Cardiac muscle cell (in vitro differentiated cells and primary cell): ENCODE measurements at places on chromosomes 5 and 9. TPM values are rescaled to one million over a fixed set of nuclear protein-coding genes. Genes with fewer than 3 reads are reported as not detected.
A peak's percentile ranks its signal among the peaks of the same experiment; 100 is the strongest.

The HSPB3 gene
- total RNA-seq, result 45.4 and 79.4 TPM in 2 replicates

The BBLN gene
- total RNA-seq, result 595 and 729 TPM in 2 replicates

The OR1Q1 gene
- total RNA-seq, result not detected in 2 replicates

The N4BP3 gene
- total RNA-seq, result 11.6 and 13.7 TPM in 2 replicates

DNA sequence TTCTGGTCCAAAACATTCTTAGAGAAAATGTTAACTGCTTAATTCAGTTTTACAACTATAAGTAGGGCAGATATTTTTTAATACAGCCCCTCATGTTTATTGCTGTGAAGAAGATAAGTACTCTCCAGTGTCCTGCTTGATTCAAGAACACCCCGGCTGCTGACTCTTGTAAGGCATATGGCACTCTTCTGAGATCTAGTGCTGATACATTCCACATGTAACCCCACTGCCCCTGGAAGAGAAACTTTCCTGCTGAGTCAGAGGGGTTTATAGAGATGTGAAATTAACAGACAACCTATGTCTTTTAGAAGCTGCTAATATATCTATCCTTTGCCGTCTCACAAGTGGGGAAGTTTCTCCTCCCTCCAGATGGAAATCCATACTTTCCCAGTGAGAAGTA lies 1.0 kb upstream of the MINAR2 start:
- DNase-seq, result no peak

GRCh38 chr9:68704814-68705530 lies at the start of gene PIP5K1B:
TSS of gene PIP5K1B (plus strand) at chr9:68705240. CDS start at chr9:68822615, 117,375 bp downstream.
- DNase-seq, result peak; percentile 87

DNA sequence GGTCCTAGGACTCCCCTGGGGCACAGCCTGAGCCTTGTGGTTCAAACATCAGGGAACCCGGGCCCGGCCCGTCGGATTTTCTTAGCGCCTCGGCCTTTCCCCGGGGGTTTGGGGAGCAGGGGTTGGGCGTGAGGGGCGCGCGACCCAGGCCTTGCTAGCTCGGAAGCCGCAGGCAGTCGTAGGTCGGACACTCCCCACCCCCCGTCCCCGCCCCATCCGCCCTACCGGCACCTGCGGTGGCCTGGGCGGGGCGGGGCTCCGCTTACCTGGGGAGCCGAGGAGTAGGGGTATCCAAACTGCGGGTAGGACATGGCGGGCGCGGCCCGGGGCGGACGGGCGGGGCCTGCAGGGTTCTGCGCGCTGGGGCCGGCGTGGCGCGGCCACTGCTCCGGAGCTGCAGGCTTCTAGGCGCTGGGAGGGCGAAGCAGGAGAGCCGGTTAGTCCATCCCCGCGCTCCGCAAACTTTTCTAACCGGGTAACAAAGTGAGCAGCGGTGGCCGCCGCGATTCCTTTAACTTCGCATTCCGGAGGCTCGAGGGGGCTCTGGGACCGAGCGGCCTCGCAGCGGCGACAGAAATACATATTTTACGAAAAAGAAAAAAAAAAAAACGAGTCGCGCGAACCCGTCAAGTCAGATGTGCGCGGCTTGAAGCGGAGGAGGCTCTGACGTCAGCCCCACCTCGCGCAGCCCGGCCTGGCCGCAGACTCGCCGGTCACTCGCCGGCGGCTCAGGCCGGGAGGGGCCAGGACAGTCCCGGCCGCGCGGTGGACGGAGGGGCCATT lies at the start of gene IRX4:
IRX4 (minus strand) TSS at position 589 of the 783 bp plus-strand sequence; CDS start at position 311, 278 bp downstream.
- DNase-seq, result peak; percentile 21

GRCh38 chr5:99702565-99702964 lies 773.8 kb upstream of the CHD1 start:
- DNase-seq, result no peak

GRCh38 chr5:74963407-74963806 lies 89.0 kb downstream of the GCNT4 start:
- DNase-seq, result no peak

GRCh38 chr5:96819806-96820205 lies 12.1 kb upstream of the ERAP1 start:
- no peak for DNase-seq

DNA sequence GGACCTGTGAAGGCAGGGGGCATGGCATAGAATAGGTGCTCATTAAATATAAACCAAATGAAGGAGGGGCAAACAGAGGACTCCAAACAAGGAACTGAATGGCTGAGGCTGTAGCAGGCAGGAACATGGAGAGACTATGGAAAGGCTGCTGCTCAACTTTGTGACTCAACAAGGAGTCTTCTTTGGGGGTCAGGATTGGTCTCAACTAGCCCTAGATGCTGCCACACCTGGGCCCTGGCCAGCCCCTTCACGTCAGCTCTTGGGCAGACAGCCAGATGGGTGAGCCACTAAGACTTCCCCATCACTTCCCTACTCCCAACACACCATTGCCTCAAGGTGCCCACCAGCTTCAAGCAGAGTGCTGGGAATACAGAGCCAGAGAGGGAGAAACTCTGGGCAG lies 11.0 kb downstream of the RPP25L start:
- no peak for DNase-seq

DNA sequence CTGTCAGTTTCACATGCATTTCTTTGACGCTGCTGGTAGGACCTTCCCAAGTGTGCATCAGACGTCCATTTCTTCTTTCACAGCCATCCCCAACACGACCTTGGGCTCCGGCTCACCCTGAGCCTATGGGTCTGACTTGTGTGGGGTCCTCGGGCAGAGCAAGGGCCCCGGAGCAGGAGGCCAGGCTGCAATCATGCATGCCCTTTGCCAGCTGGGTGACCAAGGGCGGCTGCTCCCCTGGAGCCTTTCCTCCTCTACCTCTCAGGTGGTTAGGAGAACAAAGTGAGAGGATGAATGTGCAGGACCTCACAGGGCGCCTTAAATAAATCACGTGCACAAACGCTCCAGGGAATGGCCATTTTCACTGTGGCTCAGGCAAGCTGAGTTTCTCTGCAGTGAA lies 33.2 kb downstream of the TERT start:
- no peak for DNase-seq

DNA sequence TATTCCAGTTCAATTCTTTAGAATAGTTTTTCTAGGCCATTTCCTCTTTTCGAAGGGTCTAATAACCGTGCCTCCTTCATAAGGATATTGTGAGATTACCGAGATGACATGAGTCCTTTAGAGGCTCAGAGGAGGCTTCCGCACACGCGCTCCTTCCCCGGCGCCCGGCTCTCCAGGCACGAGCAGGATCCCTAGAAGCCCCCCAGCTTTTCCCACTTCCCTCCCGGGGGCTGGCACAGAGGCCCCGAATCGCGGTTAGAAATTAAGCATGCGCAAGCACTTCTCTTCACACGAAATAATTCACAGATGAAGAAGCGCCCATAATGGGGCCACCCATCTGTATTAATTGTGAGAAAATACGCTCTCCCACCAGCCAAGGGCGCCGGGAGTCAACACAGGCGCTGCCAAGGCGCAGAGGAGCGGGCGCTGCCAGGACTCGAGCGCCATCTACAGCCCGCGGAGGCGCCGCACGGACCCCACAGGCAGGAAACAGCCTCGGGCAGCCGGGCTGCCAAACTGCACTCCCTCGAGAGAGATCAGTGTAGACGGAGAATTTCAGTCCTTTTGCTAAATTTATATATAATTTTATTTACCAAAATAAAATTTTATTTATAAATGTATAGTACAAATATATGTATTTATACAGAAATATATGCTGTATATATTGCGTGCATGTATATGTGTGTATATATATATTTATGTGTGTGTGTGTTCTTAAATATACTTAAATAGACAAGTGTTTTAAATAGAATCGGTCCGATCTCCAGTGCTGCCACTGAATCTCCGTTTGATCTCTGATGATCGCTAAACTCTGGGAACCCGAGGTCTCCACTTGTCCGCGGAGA lies 258.1 kb upstream of the NFIL3 start:
- DNase-seq, result peak; percentile 85
